ENCODE measurements at places on chromosomes 7 and 10. TPM values are rescaled to one million over a fixed set of nuclear protein-coding genes. Genes with fewer than 3 reads are reported as not detected.

TRIM74 gene
- not detected for total RNA-seq

MPP7 gene
- 0.29 TPM for total RNA-seq

MYH16 gene
- total RNA-seq: not detected

ARHGAP21 gene
- total RNA-seq: 184 TPM

SLC26A3 gene
- total RNA-seq: not detected

ANKRD7 gene
- total RNA-seq: 3.8 TPM

GARS1 gene
- total RNA-seq: 244 TPM

COL17A1 gene
- under 0.01 TPM for total RNA-seq
